HFFc6 (cell line): ENCODE measurements at places on chromosomes 1 and 21. TPM values are rescaled to one million over a fixed set of nuclear protein-coding genes. Genes with fewer than 3 reads are reported as not detected.

The OR14A16 gene
- total RNA-seq = not detected in 3 replicates

The LRRC53 gene
- total RNA-seq = not detected in 2 replicates

The NT5C1A gene
- not detected in 3 replicates for total RNA-seq

The RABIF gene
- 9.0 and 10.3 TPM in 2 replicates for total RNA-seq

The DMRTA2 gene
- not detected in 3 replicates for total RNA-seq

The PBX1 gene
- total RNA-seq = 34.5 to 39.1 TPM (median 37.6 TPM) in 3 replicates

The SYDE2 gene
- 9.1 and 10.9 TPM in 2 replicates for total RNA-seq

The SYCP1 gene
- not detected in 3 replicates for total RNA-seq

The NBPF20 gene
- 1.8 to 2.8 TPM (median 2.2 TPM) in 3 replicates for total RNA-seq

The ACKR1 gene
- not detected in 3 replicates for total RNA-seq

The MAP3K7CL gene
- 7.0 and 10.8 TPM in 2 replicates for total RNA-seq

The KRTAP21-3 gene
- not detected in 3 replicates for total RNA-seq

The PLA2G2D gene
- total RNA-seq = not detected in 2 replicates

The CLCA4 gene
- not detected in 3 replicates for total RNA-seq

The KIFAP3 gene
- total RNA-seq = 23.2 to 26.1 TPM (median 24.3 TPM) in 3 replicates

The CACYBP gene
- 88.7 to 132 TPM (median 132 TPM) in 3 replicates for total RNA-seq

The FRRS1 gene
- 0.29 and 0.66 TPM in 2 replicates for total RNA-seq

The NR1I3 gene
- total RNA-seq = not detected in 2 replicates

The IL12RB2 gene
- not detected in 3 replicates for total RNA-seq

The PPM1J gene
- 1.1 to 1.7 TPM (median 1.4 TPM) in 3 replicates for total RNA-seq

The LMX1A gene
- total RNA-seq = not detected in 3 replicates

The C1QB gene
- not detected in 3 replicates for total RNA-seq

The MACO1 gene
- 13.7 and 15.0 TPM in 2 replicates for total RNA-seq

The HEYL gene
- not detected in 3 replicates for total RNA-seq

The RBM15 gene
- 15.3 to 17.5 TPM (median 17.1 TPM) in 3 replicates for total RNA-seq

The OR6K6 gene
- total RNA-seq = not detected in 3 replicates

The ZNF593OS gene
- total RNA-seq = not detected in 3 replicates

The KIF26B gene
- total RNA-seq = 5.3 to 7.5 TPM (median 6.1 TPM) in 3 replicates

The VAV3 gene
- total RNA-seq = 0.33 TPM in 1 of 3 replicates, not detected in the others
